BJ (cell line): ENCODE measurements at places on chromosomes 16 and 17. TPM values are rescaled to one million over a fixed set of nuclear protein-coding genes. Genes with fewer than 3 reads are reported as not detected.

TNFAIP1 gene
- polyA plus RNA-seq = 80.7 and 166 TPM in 2 replicates

CES1 gene
- 0.39 and 0.69 TPM in 2 replicates for polyA plus RNA-seq

CCL17 gene
- not detected in 2 replicates for polyA plus RNA-seq

HCRT gene
- polyA plus RNA-seq = not detected in 2 replicates

CDH5 gene
- not detected in 2 replicates for polyA plus RNA-seq

SSTR5 gene
- polyA plus RNA-seq = not detected in 2 replicates

CA5A gene
- not detected in 2 replicates for polyA plus RNA-seq

SLC52A1 gene
- polyA plus RNA-seq = 0.13 and 0.23 TPM in 2 replicates

VMO1 gene
- polyA plus RNA-seq = 0.27 and 0.92 TPM in 2 replicates

KRT33B gene
- 1.2 and 1.8 TPM in 2 replicates for polyA plus RNA-seq

YPEL3 gene
- polyA plus RNA-seq = 34.6 and 49.1 TPM in 2 replicates

KRTAP2-3 gene
- polyA plus RNA-seq = 1.3 and 1.4 TPM in 2 replicates

TSPAN10 gene
- 1.6 and 3.0 TPM in 2 replicates for polyA plus RNA-seq

SDR42E2 gene
- polyA plus RNA-seq = not detected in 2 replicates

HOXB4 gene
- polyA plus RNA-seq = not detected in 2 replicates

KRTAP4-9 gene
- not detected in 2 replicates for polyA plus RNA-seq

PPP1R27 gene
- 0.10 TPM in 1 of 2 replicates, not detected in the other for polyA plus RNA-seq
